ENCODE measurements at places on chromosomes 13 and 19.

DNA sequence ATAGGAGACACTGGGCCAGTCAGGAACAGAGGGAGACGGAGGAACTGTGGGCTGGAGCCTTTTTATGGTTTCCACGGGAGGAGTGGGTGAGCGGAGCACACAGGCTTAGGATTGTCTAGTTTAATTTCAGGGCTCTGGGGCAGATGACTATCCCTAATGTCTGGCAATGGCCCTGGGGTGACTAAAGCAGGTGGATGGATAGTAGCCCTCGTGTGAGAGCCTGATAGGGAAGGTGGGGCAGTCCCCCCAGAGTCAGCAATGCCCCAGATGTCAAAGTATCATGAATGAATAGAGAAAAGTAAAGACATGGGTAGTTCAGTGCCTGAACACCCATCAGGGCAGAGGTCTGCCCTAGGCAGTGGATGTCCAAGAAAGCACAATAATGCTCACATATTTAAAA, 94.2 kb downstream of the ZDHHC20 start:
- DNase-seq, result peak; percentile 6

DNA sequence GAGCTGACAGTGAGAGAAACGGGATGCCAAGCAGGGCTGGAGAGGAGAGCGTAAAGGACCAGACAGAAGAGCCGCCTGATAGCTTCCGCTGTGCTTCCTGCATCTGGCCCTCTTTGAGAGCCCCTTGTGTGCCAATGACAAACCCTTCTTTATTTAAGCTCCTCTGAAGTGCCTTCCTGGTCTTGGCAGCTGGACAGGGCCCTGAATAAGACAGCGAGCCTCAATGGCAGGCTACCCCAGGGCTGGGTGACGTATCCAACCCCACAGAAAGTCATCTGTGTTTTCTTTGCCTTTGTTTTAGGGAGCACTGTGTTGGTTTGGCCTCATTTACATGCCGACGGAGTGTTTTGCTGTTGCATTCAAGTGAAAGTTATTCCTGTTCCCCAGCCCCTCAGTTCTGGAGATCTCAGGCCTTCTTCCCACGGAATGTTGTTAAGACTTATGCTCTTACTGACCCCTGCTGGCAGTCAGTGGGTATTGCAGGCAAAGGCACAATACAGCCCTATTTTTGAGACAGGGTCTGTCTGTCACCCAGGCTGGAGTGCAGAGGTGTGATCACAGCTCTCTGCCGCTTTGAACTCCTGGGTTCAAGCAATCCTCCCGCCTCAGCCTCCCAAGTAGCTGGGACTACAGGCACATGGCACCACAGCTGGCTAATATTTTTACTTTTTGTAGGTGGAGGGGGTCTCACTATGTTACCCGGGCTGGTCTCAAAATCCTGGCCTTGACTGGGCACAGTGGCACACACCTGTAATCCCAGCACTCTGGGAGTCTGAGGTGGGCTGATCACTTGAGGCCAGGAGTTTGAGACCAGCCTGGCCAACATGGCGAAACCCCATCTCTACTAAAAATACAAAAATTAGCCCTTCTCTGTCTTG, 16.8 kb downstream of the CCL25 start:
- no peak for DNase-seq

GRCh38 chr19:33678796-33679585, 57.2 kb downstream of the CHST8 start:
- DNase-seq, result no peak

DNA sequence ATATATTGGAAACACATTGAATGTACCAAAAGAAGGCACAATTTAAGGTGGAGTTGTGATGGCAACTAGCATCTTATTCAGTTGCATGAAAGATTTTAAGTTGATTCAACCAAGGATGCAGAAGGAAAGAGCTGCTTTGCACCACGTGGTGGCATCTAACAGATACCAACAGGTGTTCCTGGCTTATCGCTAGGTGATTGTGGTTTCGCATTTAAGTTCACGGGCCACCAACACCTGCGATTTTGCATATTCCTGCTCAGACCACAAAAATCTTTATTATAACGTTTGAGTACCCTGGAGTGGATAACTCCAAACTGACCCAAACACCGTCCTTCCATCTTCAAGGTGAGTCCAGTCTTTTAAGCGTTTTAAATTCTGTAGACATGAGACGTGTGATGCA, 45.3 kb downstream of the RGCC start:
- DNase-seq, result no peak

- DNase-seq, result no peak
Measured at GRCh38 chr19:51697169-51697776, 4.1 kb downstream of the SPACA6 start.

DNA sequence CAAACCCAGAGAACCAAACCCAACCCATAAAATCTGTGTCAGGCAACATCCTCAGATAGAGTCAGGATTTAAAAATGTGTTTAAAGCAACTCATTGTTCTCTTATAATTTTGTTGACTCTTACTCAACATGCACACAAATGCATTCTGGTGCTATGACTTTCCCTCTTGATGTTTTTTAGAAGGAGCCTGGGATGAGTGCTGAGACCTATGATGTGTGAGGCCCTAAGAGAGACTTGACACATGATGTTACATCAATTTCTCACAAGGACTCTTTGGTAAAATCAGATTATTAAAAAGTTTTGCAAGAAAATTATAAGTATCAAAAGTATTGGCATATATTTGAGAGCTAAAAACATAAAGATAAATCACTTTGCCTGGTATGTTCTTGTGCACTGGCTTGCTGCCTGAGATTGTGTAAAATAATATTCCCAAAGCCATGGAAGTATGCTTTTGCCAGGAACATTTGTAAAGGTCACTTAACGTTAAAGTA, 173.9 kb downstream of the DCLK1 start:
- peak; percentile 21 for DNase-seq

DNA sequence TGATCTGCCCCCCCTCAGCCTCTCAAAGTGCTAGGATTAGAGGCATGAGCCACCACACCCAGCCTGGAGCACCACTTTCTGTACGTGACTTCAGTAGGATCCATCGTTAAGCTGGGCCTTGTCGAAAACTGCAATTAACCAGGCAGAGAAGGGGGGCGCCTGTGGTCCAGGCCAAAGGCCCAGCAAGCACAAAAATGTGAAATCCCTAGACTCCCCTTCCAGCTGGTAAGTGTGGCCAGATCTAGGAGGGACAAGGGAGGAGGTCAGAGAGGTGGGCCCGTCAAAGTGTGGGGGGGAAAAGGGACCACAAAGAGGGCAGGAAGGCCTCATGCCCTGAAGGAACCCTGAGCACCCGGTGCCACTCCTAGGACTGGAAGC, 13.8 kb downstream of the DDX39A start:
- DNase-seq, result no peak

GRCh38 chr13:66714795-66715194, 515.3 kb downstream of the PCDH9 start:
- no peak for DNase-seq

- DNase-seq, result no peak
Measured at GRCh38 chr13:75762955-75763354, 126.8 kb downstream of the LMO7 start.

- DNase-seq, result no peak
Measured at GRCh38 chr19:55252760-55253663, 5.8 kb downstream of the PPP6R1 start.

- DNase-seq, result peak; percentile 71
Measured at GRCh38 chr13:23578411-23579071, 8.3 kb downstream of the TNFRSF19 start.

DNA sequence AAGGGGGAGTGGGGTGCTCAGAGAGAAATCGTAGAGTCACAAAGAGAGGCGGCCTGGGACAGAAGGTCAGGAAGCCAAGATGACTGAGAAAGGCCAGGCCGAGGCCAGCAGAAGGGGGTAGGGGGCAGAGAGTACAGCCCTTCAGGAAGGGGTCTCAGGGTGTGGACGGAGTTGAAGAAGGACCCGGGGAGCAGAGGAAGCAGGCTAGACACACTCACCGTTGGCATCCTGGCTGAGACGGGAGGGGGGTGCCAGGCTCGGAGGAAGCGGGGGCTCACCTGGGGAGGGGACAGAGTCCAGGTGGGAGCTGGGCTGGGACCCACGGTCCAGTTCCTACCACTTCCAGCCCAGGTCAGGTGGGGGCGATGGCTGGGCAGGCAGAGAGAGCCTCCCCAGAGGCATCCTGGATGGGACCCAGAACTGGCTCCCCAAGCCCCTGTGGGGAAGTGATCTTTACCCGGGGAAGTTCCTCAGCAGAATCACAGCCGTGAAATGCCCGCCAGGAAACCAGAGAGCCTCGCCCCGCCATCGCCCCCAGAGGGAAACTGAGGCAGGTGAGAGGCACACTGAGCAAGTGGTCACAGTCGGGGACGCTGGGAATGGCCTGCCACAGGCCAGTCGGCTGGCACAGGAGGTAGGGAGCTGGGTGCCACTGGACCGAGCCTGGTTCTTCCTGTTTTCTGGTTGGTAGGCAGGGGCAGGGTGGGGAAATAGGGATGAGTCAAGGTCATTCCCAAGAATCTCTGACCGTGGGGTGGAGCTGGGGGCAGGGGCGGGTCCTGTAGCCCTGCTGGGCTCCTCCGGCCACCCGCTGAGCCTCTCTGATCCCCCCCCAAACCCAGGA, 1.4 kb downstream of the MATK start:
- DNase-seq, result peak; percentile 26

GRCh38 chr13:71499235-71499634, 367.8 kb downstream of the DACH1 start:
- no peak for DNase-seq

DNA sequence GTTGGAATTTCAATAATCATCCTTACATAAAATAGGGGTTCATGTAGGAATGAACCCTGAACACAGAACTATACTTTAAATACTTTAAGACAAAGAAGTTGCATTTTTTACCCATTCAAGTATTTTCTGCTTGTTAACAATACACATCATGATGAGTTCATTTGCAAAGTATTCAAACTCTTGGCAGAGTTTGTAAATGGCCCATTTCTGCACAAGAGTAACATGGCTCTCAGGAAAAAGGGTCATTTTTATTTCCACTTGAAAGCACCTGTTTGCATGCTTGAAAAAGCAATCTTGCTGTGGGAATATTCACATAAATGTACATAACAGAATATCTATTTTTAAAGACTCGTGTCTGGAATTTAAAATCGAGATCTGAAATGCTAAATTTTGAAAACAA, 18.1 kb downstream of the ESD start:
- DNase-seq, result peak; percentile 60

GRCh38 chr13:76955193-76955592, 6.9 kb downstream of the ACOD1 start:
- DNase-seq, result no peak

GRCh38 chr13:64099994-64100393, 2684.3 kb upstream of the PCDH20 start:
- DNase-seq, result no peak

DNA sequence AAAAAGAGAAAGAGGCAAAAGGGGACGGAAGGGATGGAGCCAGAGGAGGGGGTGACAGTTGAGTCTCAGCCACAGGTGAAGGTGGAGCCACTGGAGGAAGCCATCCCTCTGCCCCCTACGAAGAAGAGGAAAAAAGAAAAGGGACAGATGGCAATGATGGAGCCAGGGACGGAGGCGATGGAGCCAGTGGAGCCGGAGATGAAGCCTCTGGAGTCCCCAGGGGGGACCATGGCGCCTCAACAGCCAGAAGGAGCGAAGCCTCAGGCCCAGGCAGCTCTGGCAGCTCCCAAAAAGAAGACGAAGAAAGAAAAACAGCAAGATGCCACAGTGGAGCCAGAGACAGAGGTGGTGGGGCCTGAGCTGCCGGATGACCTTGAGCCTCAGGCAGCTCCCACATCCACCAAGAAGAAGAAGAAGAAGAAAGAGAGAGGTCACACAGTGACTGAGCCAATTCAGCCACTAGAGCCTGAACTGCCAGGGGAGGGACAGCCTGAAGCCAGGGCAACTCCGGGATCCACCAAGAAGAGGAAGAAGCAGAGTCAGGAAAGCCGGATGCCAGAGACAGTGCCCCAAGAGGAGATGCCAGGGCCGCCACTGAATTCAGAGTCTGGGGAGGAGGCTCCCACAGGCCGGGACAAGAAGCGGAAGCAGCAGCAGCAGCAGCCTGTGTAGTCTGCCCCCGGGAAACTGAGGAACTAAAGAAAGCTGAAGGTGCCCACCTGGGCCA, 2.5 kb downstream of the POLR1G start:
- DNase-seq, result no peak

GRCh38 chr19:16133818-16134217, 9.7 kb upstream of the HSH2D start:
- no peak for DNase-seq

- no peak for DNase-seq
Measured at GRCh38 chr19:28221736-28222135, 991.2 kb downstream of the UQCRFS1 start.

GRCh38 chr13:37747071-37747612, 122.4 kb downstream of the TRPC4 start:
- peak; percentile 51 for DNase-seq

DNA sequence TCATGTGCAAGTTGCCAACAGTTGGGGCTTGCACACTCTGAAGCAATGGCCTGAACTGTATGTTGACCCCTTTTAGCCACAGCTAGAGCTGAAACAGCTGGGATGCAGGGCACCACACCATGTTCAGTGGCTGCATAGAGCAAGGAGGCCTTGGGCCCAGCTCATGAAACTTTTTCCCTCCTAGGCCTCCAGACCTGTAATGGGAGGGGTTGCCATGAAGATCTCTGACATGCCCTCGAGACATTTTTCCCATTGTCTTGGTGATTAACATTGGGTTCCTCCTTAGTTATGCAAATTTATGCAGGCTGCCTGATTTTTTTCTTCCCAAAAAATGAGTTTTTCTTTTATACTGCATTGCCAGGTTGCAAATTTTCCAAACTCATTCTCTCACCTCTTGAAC, 165.1 kb upstream of the PRR20A start:
- DNase-seq, result no peak

GRCh38 chr13:91017031-91017668, 330.3 kb upstream of the MIR17HG start:
- DNase-seq, result peak; percentile 7

GRCh38 chr19:8738377-8738776, 16.9 kb downstream of the OR2Z1 start:
- DNase-seq, result no peak
